ENCODE measurements at places on chromosomes 3 and 15. TPM values are rescaled to one million over a fixed set of nuclear protein-coding genes. Genes with fewer than 3 reads are reported as not detected.

The FAM98B gene
- total RNA-seq: 28.5 TPM

The ATP8B4 gene
- 1.8 TPM for total RNA-seq

The KIF9 gene
- 5.9 TPM for total RNA-seq

The CHAC1 gene
- total RNA-seq: 2.7 TPM

- no peak for DNase-seq
- no peak overlapping the region for H3K4me3 ChIP-seq
- H3K27me3 ChIP-seq: no peaks in the 10 kb centered on the region
- no peaks in the 10 kb centered on the region for H3K36me3 ChIP-seq
- peaks cover 15% of the 10 kb centered on the region for H3K4me1 ChIP-seq
These were observed 12.2 kb downstream of the SEMA7A start for GRCh38 chr15:74421302-74422245.

DNA sequence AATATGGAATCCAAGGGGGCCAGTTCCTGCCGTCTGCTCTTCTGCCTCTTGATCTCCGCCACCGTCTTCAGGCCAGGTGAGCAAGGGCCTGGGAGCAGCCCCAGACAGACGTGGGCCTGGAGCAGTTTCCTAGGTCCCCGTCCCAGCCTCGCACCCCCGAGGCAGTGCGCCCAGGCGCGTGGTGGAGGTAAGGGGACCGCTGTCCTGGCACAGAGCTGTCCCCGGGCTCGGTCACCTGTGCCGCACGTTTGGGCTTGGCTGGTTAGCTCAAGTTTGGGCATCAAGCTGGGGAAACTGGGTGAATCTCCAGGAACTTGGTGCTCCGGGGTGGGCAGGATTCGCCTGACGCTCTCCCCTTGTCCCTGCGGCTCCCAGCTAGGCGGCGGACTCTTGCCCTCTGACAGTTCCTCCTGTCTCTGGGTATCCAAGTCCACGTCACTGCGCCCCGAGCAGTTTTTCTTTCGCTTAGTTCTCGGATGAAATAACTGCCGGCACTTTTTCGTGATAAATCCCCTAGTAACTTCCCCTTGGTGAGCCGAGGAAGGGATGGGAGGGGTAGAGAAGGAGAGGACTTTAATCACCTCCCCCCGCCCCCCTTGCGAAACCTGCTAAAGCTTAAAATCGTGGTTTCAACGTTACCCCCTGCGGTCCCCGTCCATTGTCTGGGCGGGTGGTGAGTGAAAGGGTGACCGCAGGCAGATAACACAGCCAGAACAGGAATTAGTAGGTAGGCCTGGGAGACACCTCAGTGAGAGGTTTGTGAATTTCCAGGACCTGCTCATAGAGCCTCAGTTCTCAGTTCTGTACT lies 901 bp downstream of the ALCAM start:
- H3K36me3 ChIP-seq: no peaks in the 10 kb centered on the region
- no peaks in the 10 kb centered on the region for H3K27me3 ChIP-seq
- no peak for DNase-seq
- H3K27ac ChIP-seq: peak overlapping the region; percentile 98

GRCh38 chr15:93523481-93523880 lies 434.5 kb upstream of the RGMA start:
- H3K27me3 ChIP-seq: peaks cover 71% of the 10 kb centered on the region
- H3K36me3 ChIP-seq: no peaks in the 10 kb centered on the region
- H3K4me3 ChIP-seq: no peak overlapping the region
- H3K27ac ChIP-seq: no peak overlapping the region
- no peak for DNase-seq

GRCh38 chr3:63179862-63180522 lies 98.1 kb upstream of the SYNPR start:
- no peaks in the 10 kb centered on the region for H3K36me3 ChIP-seq
- H3K27me3 ChIP-seq: peaks cover 18% of the 10 kb centered on the region
- no peak overlapping the region for H3K27ac ChIP-seq
- no peaks in the 10 kb centered on the region for H3K4me1 ChIP-seq
- DNase-seq: no peak

DNA sequence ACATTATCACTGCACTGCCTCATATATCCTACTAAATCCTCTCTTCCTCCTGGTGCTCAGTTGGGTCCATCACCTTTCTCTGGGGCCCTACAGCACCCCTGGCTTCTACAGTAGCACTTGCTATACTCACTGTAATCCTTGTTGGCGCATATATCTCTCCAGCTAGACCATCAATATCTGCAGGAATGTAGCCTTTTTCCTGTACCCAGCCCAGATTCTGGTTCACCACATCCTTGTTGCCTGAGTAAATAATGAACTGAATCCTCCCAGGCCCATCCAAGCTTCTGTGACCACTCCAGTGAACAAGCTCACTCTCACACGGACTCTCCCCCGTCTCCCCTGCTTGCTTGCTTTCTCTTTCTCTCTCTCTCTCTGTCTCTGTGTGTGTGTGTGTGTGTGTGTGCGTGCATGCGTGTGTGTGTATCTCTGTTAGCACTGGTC lies 62.5 kb upstream of the LIPC start:
- DNase-seq: no peak
- peaks cover 7% of the 10 kb centered on the region for H3K36me3 ChIP-seq
- no peak overlapping the region for H3K4me3 ChIP-seq
- H3K27me3 ChIP-seq: no peaks in the 10 kb centered on the region

- peaks cover 10% of the 10 kb centered on the region for H3K4me1 ChIP-seq
- no peak overlapping the region for H3K4me3 ChIP-seq
- H3K27ac ChIP-seq: peak overlapping the region; percentile 17
- H3K36me3 ChIP-seq: peaks cover 28% of the 10 kb centered on the region
- DNase-seq: no peak
These were observed 268.5 kb upstream of the TMC3 start for GRCh38 chr15:81642451-81642990.
